ENCODE measurements at places on chromosomes 13 and 19. TPM values are rescaled to one million over a fixed set of nuclear protein-coding genes. Genes with fewer than 3 reads are reported as not detected.

Gene NCAN
- total RNA-seq, result not detected

Gene B3GNT8
- total RNA-seq, result 5.7 TPM

Gene KIR2DL3
- not detected for total RNA-seq

Gene BEST2
- 41.4 TPM for total RNA-seq

Gene REEP6
- 9.5 TPM for total RNA-seq

Gene LYL1
- 2.7 TPM for total RNA-seq

Gene ZNF154
- 1.3 TPM for total RNA-seq

Gene CYP2S1
- total RNA-seq, result 2.0 TPM

Gene C19orf38
- total RNA-seq, result not detected

Data from suprapubic skin (tissue), 4 donors.